ENCODE measurements at places on chromosomes 5 and 9.
A peak's percentile ranks its signal among the peaks of the same experiment; 100 is the strongest.

GRCh38 chr5:181087309-181087708, 43.7 kb downstream of the OR2V1 start:
- DNase-seq = no peak

- no peak for DNase-seq
These were observed 96.9 kb downstream of the PLPP1 start for GRCh38 chr5:55437859-55438206.

DNA sequence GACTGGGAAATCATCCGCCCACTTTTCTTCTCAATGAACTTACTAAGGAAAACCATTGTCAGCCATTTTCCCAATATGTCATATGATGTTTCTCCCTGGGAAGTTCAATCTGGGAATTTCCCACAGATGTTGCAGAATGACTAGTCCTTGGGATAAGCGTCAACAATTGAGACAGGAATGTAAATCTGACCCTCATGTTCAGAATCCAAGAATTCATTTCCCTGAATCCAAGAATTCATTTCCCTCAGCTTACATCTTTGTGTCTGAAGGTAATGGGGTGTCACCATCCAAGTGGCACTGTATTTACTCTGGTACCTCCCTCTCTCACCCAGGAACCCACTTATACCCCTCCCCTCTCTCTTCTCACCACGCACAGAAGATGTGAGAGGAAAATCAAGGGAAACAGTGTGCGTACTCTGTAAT, 7.4 kb downstream of the KLF9 start:
- no peak for DNase-seq

- no peak for DNase-seq
These were observed 77.7 kb upstream of the NFIB start for GRCh38 chr9:14391620-14392019.

DNA sequence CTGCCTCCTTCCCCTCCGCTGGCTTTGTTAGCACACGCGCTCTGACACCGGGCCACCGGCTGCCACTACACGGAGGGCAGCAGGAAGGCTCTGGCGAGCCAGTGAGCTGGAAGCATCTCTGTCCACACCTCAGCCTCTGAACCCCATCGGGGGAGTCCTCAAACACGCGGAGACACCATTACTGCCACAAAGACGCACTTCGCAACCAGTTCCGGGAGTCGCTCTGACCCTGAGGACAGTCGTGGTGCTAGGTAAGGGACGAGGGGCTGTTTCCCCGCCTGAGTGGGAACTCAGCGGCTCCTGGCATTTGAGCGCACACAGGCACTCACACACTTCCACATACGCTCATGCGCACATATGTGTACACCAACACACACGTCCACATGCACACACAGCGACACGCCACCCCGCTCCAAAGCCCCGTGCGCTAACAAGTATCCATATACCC, 160.0 kb downstream of the C9orf152 start:
- no peak for DNase-seq

- no peak for DNase-seq
These were observed 117.9 kb downstream of the CDC42SE2 start for GRCh38 chr5:131381777-131382176.

DNA sequence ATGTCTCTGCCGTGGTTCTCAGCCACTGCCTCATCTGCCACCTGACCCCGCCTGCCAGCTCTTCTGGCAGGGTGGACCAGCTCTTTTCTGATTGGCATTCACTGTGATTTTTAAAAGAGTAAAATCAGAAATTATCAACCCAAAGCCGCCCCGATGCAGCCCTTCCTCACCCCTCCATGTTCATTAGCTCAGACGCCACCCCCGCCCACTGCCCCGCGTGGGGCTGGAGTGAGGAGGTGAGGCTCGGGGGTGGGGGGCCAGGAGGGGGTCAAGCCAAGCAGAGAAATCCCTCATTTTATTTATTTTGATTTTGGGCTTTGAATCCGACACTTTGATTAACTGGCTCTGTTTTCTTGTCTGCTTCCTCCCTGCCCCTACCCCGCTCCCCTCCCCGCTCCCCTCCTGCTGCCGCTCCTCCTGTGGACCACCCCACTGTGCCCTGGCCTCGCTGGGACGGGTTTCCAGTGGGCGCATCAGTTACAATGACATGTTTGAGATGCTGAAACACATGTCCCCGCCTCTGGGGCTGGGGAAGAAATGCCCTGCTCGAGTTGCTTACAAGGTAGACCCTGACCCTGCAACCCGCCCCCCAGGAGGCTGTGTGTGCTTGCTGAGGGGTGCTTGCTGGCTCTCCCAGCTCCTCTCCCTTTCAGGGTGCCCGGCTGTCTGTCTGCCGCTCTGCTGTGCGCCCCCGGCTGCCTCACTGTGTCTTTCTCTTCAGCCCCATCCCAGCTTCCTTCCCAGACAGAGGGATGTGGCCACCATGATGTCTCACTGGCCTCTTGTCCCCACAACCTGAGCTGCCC, 224.9 kb downstream of the CACNA1B start:
- no peak for DNase-seq

- DNase-seq = no peak
These were observed 7.6 kb downstream of the GRIN1 start for GRCh38 chr9:137146527-137146918.

- no peak for DNase-seq
These were observed 50.2 kb downstream of the DROSHA start for GRCh38 chr5:31481531-31482165.

DNA sequence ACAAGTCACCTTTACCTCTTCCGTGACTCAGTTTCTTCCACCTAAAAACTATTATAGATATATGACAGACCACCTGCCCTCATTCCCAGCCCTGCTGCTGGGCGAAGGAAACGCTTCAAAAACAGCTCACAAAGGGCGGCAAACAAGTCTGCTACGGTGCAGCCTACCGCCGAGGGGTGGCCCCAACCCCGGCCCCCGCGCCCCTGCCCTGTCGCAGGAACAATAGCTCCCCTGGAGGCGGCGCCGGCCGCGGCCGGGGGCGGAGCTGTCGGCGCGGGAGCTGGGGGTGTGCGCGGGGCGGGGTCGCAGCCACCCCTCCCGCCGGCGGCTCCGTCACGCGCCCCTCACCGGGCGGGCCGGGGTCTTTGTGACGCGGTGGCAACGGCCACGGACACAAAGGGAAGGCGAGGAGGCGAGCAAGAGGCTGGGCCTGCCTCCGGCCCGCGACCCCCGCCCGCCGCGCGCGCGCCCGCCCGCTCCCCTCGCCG, at the start of gene TMEFF1:
TSS of gene TMEFF1 (plus strand) at position 362 of the 488 bp plus-strand sequence. CDS start 396 bp downstream, outside the sequence.
- DNase-seq = peak; percentile 14

- DNase-seq = peak; percentile 59
These were observed at the start of gene FRMD3 for GRCh38 chr9:83538172-83538889. FRMD3 (minus strand) TSS chr9:83538401; CDS start chr9:83538231, 170 bp downstream.

DNA sequence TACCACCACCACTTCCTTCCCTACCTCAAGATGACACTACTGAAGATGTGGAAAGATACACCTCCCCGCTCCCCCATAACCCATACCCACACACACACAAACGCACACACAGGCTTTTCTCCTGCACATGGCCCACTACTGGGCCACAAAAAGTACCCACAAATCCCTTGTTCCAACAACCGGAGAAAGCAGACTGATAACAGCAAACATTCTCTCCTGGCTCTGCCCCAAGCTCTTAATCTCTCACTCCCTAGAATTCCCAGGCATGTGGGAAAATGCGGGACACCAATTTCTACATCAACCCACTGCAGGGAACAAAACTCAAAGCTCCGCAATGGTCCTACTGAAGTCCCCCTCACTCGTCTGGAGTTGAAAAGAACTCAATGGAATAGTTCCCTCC, 611.0 kb upstream of the KLF4 start:
- DNase-seq = no peak

DNA sequence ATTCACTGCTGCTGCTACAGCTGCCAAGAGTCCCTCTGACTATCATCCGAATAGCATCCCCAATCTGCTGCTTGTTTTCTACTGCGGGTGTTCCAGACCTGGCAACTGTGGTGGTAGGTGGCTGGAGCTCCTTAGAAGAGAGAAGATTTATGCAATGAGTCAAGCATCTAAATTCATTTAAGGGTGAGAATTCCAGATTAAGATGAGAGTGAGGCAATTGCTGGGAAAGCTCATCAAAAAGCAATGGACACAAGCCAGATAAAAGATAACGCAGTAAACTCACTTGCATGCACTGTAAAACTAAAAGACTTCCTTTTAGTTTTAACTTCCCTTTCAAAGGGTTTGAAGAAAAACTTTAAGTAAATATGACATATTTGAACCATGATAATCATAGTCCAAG, 3.9 kb downstream of the PLK2 start:
- no peak for DNase-seq

DNA sequence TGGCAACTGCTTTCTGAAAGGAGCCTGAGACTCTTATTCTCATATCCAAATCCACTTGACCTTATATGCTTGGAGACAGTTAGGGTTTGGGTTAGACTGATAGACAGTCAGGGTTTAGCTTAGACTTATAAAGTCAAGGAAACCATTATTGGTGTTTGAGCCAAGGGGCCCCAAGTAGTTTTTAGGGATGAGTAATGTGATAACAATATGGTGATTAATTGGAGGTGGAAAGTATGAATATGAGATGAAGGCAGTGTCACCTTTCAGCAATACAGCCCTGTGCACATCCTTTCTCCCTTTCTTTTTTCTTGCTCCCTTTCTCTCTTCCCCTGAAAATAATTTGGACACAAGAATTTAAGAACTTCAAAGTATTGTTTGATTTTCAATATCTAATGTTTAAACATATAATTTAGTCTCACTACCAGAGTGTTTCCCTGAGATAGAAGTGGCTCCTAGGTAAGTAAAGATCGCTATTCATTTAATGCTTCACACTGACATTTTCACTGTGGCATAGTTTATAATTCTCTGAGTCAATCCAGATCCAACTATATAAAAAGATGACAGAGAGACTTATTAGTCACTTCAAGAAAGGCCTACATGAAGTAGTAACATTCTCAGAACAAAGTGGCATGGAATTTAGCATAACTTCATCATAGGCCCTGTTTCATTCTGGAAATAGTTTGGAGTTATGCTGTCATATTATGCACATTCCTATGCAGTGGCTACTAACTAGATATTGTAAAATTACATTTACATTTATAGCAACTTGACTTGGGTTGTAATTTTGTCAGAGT, 200.8 kb downstream of the CHSY3 start:
- DNase-seq = no peak

- DNase-seq = no peak
These were observed 199.3 kb upstream of the CD180 start for GRCh38 chr5:67395790-67396418.

DNA sequence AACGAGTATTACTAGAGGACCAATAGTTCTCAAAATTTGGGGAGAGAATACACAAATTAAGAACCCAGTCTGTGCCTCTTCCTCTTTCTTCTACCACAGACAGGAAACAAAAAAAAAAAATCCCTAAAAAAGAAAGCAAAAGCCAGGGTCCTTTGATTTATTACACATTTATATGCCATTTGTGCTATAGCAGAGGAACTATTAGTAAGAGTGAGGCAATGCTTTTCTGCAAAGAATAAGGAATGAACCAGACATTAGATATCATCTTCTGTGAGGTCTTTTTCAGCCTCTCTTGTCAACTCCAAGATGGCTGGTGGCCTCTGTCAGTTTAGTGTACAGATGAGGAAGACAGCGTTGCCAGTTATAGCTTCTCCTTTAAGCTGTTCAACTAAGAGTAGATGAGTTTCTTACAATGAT, 127.6 kb downstream of the RFX3 start:
- DNase-seq = no peak

- no peak for DNase-seq
These were observed 208.7 kb upstream of the IER5L start for GRCh38 chr9:129386812-129387177.

DNA sequence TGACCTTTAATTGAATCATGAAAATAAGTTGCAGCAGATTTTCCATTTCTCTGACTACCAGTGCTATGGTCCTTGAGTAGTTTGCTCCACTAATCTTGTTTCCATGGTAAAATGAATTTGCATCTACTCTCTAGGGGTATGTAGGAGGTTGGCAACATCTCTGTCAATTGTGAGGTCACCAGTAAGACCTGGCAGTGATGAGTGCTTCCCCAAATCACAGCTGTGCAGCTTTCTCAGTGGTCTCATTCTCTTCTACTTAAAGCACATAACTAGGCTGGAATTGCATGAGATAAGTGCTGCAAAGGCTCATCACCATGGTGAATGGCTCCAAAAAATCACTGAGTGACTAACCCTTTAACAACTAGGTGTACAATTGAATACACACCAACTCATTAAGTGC, 36.3 kb downstream of the ADAMTS19 start:
- no peak for DNase-seq

DNA sequence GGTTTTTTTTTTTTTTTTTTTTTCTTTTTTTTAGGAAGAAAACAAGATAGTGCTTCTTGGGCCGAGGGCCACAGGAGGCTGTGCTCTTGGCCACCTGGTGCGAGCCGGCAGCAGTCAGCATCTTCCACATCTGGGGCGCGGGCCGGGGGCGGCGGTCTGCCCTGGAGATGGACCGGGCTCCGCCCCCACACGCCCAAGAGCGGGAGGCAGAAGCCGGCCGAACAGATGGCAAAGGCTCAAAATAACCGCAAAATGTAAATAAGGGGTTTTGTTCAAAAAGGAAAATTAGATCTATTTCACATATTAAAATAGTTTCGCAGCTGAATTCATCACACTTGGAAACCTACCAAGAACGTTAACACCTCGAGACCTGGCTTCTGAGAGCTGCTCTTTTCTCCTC, 51.5 kb upstream of the UBAC1 start:
- peak; percentile 48 for DNase-seq

- DNase-seq = no peak
These were observed 89.6 kb downstream of the SPRY4 start for GRCh38 chr5:142235050-142235797.

- no peak for DNase-seq
These were observed 37.9 kb upstream of the RAB3C start for GRCh38 chr5:58544926-58545325.

- DNase-seq = no peak
These were observed 581.8 kb upstream of the C9orf72 start for GRCh38 chr9:28155067-28155466.

DNA sequence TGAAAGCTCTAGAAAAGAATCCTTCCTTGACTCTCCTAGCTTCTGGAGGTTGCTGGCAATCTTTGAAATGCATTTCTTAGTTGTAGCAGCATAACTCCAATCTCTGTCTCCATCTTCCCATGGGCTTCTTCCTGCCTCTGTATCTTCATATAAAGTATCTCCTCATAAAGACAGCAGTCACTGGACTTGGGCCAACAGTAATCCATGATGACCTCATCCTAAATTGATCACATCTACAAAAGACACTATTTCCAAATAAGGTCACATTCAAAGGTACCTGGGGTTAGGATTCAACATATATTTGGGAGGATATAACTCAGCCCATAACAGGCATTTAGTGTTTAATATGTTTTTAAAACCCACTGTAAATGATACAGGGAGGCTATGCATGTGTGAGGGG, 123.3 kb downstream of the MLLT3 start:
- DNase-seq = no peak

All from NCI-H1694 (cell line).